ENCODE measurements at places on chromosomes 11 and 22. TPM values are rescaled to one million over a fixed set of nuclear protein-coding genes. Genes with fewer than 3 reads are reported as not detected.

HEPHL1 gene
- not detected for total RNA-seq

TMEM45B gene
- total RNA-seq, result 0.40 TPM

SORL1 gene
- 0.29 TPM for total RNA-seq

TTC36 gene
- 0.50 TPM for total RNA-seq

MMP11 gene
- total RNA-seq, result 5.3 TPM

CAVIN3 gene
- total RNA-seq, result 145 TPM

SEC14L3 gene
- not detected for total RNA-seq

OSM gene
- total RNA-seq, result not detected

TNNI2 gene
- total RNA-seq, result not detected

PKDREJ gene
- under 0.01 TPM for total RNA-seq

RFPL2 gene
- total RNA-seq, result not detected

TMEM121B gene
- total RNA-seq, result 0.50 TPM

SHANK3 gene
- 54.3 TPM for total RNA-seq

CABP2 gene
- not detected for total RNA-seq
